ENCODE measurements at places on chromosomes 7 and 10. TPM values are rescaled to one million over a fixed set of nuclear protein-coding genes. Genes with fewer than 3 reads are reported as not detected.

Gene GHRHR
- not detected for total RNA-seq

Gene HOXA7
- total RNA-seq = not detected

Gene EGR2
- 66.9 TPM for total RNA-seq

DNA sequence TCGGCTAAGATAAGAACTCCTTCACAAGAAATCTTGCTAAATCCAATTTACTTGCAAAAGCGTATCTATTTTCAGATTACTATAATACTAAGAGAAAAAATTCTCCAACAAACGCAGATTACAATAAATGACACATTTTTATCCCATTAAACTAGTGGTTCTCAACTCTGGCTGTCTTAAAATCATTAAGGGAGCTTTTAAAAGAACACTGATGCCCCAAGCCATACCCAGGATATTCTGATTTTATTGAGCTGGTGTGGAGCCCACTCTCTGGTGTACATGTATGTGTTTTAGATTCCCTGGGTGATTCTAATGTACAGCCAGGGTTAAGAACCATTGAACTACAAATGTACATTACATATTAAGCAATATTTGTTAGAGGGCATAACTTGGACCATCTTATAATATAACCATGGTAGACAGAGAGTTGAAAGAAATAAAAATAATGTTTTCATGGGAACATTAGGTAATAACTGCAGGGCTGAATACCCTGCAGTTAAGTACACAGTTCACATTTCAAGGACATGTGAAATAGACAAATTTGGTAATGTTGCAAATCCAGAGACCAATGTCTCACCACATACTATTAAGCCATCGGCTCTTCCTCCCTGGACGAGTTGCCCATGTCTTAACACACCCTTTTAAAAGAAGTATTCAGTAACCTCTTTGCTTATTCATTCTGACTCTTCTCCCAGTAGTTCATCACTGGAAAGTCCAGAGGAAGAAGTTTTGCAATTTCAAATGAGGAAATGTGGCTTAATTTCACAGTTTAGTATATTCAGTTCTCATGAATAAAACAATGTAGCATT is 6.2 kb downstream of the GSAP start:
- H3K4me1 ChIP-seq = peaks cover 12% of the 10 kb centered on the region
- peaks cover 3% of the 10 kb centered on the region for H3K27me3 ChIP-seq
- H3K36me3 ChIP-seq = no peaks in the 10 kb centered on the region
- no peak overlapping the region for H3K4me3 ChIP-seq
- DNase-seq = no peak

DNA sequence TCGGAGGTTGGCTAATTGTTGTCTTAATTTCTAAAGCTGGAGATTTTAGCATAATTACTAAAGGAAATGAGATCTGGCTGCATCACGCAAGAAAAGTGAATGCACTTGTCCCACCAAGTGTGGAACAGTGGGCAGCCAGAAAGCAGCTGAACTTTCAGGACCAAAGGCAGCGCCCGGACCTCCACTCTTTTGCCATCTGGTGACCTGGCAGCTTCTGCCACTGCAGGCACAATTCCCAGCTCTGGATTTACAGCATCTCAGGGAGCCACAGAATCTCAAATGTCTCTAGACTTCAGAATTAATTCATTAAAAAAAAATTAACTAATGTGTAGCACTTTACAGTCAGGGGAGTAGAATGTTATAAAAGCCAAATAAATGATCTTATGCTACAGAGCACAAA is 14.7 kb upstream of the OGDHL start:
- no peak overlapping the region for H3K27ac ChIP-seq
- no peaks in the 10 kb centered on the region for H3K4me1 ChIP-seq
- no peak for DNase-seq
- no peak overlapping the region for H3K4me3 ChIP-seq
- H3K36me3 ChIP-seq = no peaks in the 10 kb centered on the region

DNA sequence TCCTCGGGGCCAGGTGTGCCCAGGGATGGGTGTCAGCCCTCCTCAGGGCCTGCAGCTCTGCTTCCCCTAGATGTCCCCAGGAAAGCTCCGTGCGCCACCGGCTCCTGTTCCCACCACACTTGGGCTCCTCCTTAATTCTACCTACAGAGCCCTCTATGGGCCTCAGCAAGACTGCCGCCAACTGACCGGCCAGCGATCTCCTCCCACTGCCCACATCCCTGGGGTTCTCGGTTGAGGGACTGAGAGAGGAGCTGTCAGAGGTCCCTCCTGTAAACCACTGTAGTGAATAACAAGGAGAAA is 5.3 kb upstream of the LDB3 start:
- H3K4me3 ChIP-seq = no peak overlapping the region
- no peaks in the 10 kb centered on the region for H3K36me3 ChIP-seq
- H3K4me1 ChIP-seq = no peaks in the 10 kb centered on the region
- DNase-seq = no peak
- no peak overlapping the region for H3K27ac ChIP-seq
- no peaks in the 10 kb centered on the region for H3K27me3 ChIP-seq

GRCh38 chr10:16742165-16742960 is 74.9 kb downstream of the RSU1 start:
- H3K27me3 ChIP-seq = no peaks in the 10 kb centered on the region
- H3K4me1 ChIP-seq = no peaks in the 10 kb centered on the region
- H3K4me3 ChIP-seq = no peak overlapping the region
- no peak overlapping the region for H3K27ac ChIP-seq
- DNase-seq = no peak

- H3K4me3 ChIP-seq = peak overlapping the region; percentile 27
- H3K27ac ChIP-seq = no peak overlapping the region
These were observed 1175.3 kb downstream of the GATA3 start for GRCh38 chr10:9229702-9230244.

GRCh38 chr10:86423739-86424138 is 57.1 kb upstream of the GRID1 start:
- DNase-seq = no peak
- H3K4me3 ChIP-seq = no peak overlapping the region
- H3K27me3 ChIP-seq = no peaks in the 10 kb centered on the region
- no peak overlapping the region for H3K27ac ChIP-seq
- H3K4me1 ChIP-seq = peaks cover 4% of the 10 kb centered on the region

DNA sequence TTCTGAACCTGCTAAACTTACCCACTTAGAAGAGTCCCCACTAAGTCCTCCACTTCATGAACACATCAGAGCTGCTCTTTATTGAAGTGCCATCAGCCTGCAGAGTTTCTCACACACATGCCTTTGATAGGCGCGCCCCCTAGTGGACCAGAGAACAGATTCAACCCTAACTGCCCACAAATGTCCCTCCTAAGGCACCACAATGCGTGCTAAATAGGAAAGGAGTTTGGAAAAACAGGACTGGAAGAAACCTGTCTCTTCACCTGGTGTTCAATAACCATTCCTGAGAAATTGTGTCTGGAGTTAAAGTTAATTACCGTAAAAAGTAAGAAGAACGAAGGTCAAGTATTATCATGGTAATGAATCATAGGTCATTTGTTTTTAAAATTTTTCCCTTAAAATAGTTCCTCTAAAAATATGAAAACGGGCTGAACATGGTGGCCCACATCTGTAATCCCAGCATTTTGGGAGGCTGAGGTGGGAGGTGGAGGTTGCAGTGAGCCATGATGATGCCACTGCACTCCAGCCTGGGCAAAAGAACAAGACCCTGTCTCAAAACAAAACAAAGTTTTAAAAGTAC is 249.7 kb downstream of the ELMO1 start:
- no peak overlapping the region for H3K4me3 ChIP-seq
- H3K27me3 ChIP-seq = no peaks in the 10 kb centered on the region
- no peak overlapping the region for H3K27ac ChIP-seq
- peaks cover 6% of the 10 kb centered on the region for H3K4me1 ChIP-seq
- H3K36me3 ChIP-seq = peaks cover 26% of the 10 kb centered on the region

DNA sequence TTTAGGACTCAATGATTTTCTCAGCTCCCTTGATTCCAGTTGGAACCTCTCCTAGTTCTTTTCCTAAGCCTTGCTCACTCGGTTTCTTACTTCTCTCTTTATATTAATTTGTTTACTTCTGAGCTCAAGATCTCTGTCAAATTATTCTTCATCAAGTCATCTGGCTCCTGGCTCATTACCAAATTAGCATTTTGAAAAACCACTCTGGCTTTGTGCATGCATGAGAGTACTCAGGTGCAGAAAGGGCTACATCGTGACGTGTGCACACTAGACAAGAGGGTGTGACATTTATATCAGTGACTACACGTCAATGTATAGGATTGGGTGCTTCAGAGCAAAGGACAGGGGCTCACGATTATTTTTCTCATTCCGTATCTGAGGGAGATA is 645.7 kb upstream of the DPP6 start:
- DNase-seq = no peak
- H3K4me3 ChIP-seq = no peak overlapping the region
- H3K4me1 ChIP-seq = no peaks in the 10 kb centered on the region
- H3K27ac ChIP-seq = no peak overlapping the region

DNA sequence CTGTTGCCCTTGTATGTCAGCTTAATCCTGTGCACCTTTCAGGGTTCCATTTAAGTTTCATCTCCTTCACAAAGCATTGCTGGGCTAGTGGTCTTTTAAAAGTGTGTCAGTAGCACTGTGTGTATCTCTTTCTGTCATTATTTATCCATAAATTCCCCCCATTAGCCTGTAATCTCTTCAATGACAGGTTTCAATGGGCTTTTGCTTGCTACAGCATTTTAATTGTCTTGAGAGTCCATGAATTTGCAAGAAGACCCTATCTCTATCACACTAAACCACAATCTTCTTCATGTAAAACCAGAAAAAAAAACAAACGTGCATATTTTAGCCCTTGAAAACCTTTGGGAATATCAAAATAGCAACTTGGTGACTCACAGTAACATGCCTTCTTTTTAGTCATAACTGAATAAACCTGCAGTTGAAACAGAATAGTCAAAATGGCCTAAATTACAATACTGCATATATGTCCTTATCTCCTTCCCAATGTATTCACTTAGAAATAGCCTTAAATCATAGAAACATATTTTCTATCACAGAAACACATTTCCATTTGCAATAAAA is 118.6 kb downstream of the PON1 start:
- H3K27ac ChIP-seq = no peak overlapping the region
- no peak for DNase-seq
- no peaks in the 10 kb centered on the region for H3K27me3 ChIP-seq
- H3K4me1 ChIP-seq = no peaks in the 10 kb centered on the region

DNA sequence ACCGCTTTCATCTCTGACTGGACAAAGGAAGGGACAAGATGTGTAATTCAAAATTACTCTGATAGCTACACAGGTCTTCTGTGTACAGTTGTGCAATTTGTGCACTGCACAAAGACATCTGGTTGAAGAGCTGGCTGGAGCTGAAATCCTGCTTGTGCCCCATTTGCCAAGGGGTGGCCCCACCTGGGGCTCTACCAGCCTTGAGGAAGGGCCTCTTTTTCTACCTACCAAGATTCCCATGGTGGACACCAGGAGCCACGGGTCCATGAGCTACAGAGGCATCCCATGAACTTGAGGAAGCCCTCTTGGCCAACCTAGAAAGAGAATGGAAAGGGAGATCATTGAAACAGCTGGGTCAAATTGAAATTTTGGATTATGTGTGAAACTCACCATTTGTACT is 43.2 kb downstream of the HHEX start:
- H3K36me3 ChIP-seq = no peaks in the 10 kb centered on the region
- no peak overlapping the region for H3K4me3 ChIP-seq
- DNase-seq = no peak
- H3K27ac ChIP-seq = no peak overlapping the region
- H3K4me1 ChIP-seq = no peaks in the 10 kb centered on the region
- H3K27me3 ChIP-seq = peaks cover 2% of the 10 kb centered on the region

- no peak for DNase-seq
- no peaks in the 10 kb centered on the region for H3K4me1 ChIP-seq
- H3K36me3 ChIP-seq = no peaks in the 10 kb centered on the region
- H3K27ac ChIP-seq = no peak overlapping the region
These were observed 818.6 kb downstream of the TNS3 start for GRCh38 chr7:46763344-46763743.

DNA sequence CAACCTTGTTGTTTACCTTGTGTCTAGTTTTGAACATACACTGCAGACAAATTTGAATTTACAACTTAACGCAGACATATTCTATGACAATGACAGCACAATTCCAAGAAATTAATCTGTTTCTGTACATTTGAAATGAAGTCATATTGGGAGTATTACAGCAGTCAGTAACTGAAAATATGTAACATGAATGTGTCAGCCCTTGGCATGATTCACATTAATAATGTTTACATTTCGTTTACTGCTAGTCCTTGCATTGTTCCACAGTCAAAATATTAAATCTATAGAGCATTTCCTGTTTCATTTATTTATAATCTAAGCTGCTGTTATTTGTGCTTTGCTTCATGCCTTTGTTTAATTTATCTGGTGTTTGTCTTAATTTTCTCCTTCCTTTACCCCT is 80.4 kb downstream of the NOC3L start:
- H3K27me3 ChIP-seq = peaks cover 17% of the 10 kb centered on the region
- H3K27ac ChIP-seq = no peak overlapping the region
- H3K4me3 ChIP-seq = no peak overlapping the region
- H3K4me1 ChIP-seq = peaks cover 3% of the 10 kb centered on the region

GRCh38 chr7:66326501-66327215 is 121.5 kb downstream of the TPST1 start:
- no peaks in the 10 kb centered on the region for H3K36me3 ChIP-seq
- H3K27me3 ChIP-seq = peaks cover 3% of the 10 kb centered on the region
- no peaks in the 10 kb centered on the region for H3K4me1 ChIP-seq

DNA sequence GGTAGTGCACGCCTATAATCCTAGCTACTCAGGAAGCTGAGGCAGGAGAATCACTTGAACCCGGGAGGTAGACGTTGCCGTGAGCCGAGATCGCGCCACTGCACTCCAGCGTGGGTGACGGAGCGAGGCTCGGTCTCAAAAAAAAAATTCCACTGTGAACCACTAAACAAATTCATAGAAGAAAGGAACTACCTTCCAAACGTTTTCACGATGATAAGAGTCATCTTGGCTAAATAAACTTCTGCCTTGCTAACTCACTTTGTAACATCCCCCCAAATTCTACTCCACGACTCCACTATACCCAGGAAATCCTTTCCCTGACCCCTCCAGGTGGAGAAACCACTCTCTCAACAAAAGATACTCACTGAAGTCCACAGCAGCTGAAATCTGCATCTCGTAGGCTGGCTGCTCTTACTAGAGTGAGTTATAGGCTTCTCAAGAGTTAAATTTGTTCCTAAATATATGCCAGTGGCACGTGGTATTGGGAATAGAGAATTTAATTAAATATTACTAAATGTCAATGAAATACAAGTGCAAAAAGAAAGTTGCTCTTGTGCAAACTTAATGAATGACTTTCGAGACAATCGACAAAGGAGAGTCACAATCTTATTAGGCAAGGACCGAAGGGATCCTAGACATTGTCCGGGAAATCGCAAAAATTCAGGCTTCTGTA is 1.6 kb upstream of the GTF2I start:
- DNase-seq = no peak
- H3K36me3 ChIP-seq = peaks cover 3% of the 10 kb centered on the region
- no peaks in the 10 kb centered on the region for H3K27me3 ChIP-seq
- H3K4me1 ChIP-seq = peaks cover 42% of the 10 kb centered on the region
